ENCODE measurements at places on chromosomes 7 and 10. TPM values are rescaled to one million over a fixed set of nuclear protein-coding genes. Genes with fewer than 3 reads are reported as not detected.

GRCh38 chr10:30493609-30494530 is 59.9 kb downstream of the MAP3K8 start:
- H3K27ac ChIP-seq: no peak overlapping the region
- DNase-seq: no peak
- no peak overlapping the region for H3K4me3 ChIP-seq
- H3K27me3 ChIP-seq: no peaks in the 10 kb centered on the region
- no peaks in the 10 kb centered on the region for H3K4me1 ChIP-seq

DNA sequence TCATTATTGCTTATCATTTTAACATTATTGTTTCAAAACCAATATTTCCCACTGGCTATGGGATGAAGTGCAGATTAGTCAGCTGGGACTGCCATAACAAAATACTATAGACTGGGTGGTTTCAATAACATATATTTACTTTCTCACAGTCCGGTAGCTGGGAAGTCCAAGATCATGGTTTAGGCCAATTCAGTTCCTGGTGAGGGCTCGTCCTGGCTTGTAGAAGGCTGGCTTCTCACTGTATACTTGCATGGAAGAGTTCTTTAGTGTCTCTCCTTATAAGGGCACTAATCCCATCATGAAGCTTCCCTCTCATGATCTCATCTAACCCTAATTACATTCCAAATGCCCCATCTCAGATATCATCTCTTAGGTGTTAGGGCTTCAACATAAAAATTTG is 101.3 kb downstream of the CHRM2 start:
- H3K27me3 ChIP-seq: no peaks in the 10 kb centered on the region
- no peaks in the 10 kb centered on the region for H3K36me3 ChIP-seq
- no peak overlapping the region for H3K4me3 ChIP-seq
- H3K4me1 ChIP-seq: no peaks in the 10 kb centered on the region
- DNase-seq: no peak

DNA sequence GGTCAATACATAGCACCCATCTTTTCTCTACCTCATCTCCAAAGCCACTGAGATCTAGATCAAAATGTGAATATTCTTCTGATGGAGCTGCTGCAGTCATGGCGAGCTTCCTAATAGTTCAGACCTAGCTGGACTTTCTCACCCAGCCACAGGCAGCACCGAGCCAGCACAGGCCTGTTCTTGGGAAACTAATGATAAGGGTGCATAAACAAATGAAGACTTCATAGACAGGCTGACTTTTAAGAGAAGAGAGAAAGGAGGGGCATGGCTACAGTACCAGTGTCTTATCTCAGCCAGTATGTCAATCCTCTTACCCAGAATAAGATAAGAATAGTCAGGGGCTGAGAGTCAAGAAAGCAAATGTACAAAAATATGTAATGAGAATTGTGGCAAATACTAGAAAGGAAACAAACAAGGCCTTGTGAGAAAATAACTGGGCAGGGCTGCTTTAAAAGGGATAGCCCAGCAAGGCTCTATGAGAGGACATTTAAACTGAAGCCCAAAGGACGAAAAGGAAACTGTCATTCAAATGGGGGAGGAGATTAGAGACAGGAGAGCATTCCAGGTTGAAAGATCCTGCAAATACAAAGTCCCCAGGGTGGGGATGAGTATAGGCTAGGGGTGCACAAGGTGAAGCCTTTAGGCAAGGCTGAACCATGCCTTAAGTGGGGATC is 21.8 kb upstream of the CDK14 start:
- no peak overlapping the region for H3K4me3 ChIP-seq
- H3K4me1 ChIP-seq: no peaks in the 10 kb centered on the region
- no peaks in the 10 kb centered on the region for H3K36me3 ChIP-seq
- no peaks in the 10 kb centered on the region for H3K27me3 ChIP-seq

DNA sequence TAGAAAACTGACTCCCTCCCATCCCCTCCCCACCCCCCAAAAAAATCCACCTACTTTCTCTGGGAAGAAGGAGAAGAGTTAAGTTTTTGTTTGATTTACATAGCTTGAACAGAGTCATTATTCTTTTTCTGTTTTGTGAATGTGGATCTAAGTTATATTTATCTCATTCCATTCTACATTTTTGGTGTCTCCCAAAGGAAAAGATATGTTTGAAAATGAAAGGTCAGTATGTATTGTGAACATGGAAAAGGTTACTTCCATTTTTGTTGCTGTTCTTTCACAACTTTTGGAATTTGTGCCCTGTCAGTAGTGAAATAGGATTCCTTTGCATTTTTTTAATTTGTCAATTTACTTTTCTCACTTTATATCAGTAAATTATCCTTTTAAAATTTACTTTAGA is 547.9 kb downstream of the SUGCT start:
- no peak overlapping the region for H3K27ac ChIP-seq
- DNase-seq: no peak
- H3K4me3 ChIP-seq: no peak overlapping the region

DNA sequence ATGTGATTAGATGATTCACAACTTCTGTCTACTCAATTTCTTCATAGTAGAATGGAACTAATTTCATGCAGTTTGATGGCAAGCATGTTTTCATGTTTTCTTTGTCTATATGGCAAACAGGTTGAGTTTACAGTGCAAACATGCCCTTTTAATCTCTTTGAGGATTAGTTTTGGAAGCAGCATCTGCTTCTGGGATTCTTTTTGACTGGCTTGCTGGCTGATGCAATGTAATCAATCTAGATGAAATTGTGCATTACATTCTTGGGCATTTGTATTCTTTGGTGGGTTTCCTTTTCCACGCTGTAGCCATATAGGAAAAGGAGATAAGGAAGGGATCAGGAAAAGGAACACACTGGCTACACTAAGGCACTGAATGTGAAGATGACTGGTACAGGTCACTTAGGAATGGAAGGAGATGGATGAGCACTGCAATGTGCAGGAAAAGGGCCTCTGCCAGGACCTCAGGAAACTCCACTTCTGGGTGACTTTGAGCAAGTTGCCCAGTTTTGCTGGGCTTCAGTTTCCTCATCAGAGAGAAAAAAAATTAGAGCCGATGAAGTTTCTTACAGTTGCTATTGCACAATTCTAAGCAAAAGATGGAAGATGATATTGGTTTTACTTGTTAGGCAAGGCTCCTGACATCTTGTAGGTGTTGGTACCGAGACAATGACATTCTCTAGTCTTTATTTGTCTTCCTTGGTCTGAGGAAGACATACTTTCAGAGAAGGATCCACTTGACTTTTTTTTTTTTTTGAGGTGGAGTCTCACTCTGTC is 269.1 kb downstream of the SUGCT start:
- H3K27me3 ChIP-seq: no peaks in the 10 kb centered on the region
- DNase-seq: no peak

DNA sequence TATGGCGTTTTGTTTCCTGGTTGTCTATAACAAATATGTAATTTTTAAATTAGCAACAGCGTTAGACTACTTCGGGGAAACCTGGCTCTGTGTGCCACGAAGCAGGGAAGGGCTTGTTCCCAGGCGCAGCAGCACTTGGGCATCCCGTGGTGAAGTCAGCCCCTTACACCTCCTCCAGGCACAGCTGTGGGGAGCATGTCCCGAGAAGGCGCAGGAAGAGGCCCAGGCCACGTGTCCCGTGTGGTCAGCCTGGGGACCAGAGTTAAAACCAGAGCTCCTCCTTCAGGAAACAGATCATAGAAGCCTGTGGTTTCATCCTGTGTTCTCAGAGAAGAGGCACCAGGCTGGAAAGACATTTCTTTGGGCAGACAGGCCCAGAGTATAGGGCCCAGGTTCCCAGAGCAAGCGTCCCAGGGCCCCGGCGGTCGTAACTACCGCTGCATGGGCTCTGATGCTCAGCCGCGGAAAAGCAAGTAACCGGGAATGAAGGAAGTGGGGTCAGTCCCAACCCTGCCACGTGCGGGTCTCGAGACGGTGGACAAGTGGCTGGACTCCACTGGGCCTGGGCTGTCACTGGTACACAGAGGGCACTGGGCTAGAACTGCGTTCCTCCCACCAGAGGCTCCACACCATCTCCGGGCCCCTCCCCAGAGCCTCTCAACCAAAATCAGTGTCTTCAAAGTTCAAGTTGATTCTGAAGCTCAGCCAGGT is 7.1 kb downstream of the NUDT1 start:
- no peak overlapping the region for H3K27ac ChIP-seq
- no peaks in the 10 kb centered on the region for H3K27me3 ChIP-seq
- peak; percentile 27 for DNase-seq
- H3K4me3 ChIP-seq: no peak overlapping the region
- peaks cover 49% of the 10 kb centered on the region for H3K4me1 ChIP-seq

DNA sequence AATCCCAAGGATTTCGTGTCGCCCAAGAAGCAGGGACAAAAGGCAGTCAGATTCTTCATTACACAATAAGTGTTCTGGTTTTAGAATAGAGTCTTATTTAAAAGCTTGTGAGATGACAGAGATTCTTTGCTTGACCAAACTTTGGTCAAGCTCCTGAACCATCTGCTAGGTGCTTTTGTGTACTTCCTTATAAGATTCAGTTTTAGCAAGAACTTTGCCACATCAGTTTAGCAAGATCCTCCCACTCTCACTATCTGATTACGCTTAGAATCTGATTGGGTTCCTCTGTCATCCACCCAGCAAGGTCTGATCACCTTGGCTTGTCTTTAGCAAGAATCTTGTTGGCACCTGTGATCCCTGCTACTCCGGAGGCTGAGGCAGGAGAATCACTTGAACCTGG is 38.2 kb upstream of the SDHAF3 start:
- H3K27ac ChIP-seq: no peak overlapping the region
- no peaks in the 10 kb centered on the region for H3K27me3 ChIP-seq
- H3K36me3 ChIP-seq: no peaks in the 10 kb centered on the region
- H3K4me1 ChIP-seq: no peaks in the 10 kb centered on the region

Gene SPDYE2
- 0.05 TPM for polyA plus RNA-seq

Gene CDHR3
- polyA plus RNA-seq: 2.2 TPM

Gene ANKRD7
- 0.39 TPM for polyA plus RNA-seq

Gene CPN1
- polyA plus RNA-seq: 0.02 TPM

Gene CYP3A7
- 11.4 TPM for polyA plus RNA-seq

Gene BTAF1
- polyA plus RNA-seq: 15.0 TPM
